ENCODE measurements at places on chromosomes 7 and 10. TPM values are rescaled to one million over a fixed set of nuclear protein-coding genes. Genes with fewer than 3 reads are reported as not detected.

DNA sequence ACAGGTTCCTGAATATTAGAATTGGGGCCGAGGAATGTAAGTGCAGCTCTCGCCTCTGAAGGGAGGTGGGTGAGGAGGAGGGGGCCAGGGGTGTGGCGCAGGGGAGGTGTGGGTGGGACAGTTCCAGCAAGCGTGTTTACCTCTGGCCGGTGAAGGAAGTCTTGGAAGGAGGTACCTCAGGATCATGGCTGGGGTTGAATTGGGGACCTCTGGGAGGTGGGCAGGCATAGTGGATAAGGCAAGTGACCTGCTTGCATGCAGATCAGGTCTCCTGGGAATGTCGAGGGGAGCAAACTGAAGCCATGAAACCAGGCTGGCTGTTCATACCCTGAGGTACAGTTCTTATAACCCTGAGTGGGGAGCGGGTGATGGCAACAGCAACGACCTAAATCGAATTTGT lies 2.0 kb downstream of the ZNF775 start:
- no peak overlapping the region for H3K4me3 ChIP-seq
- H3K27ac ChIP-seq: no peak overlapping the region
- H3K27me3 ChIP-seq: no peaks in the 10 kb centered on the region

- no peaks in the 10 kb centered on the region for H3K27me3 ChIP-seq
- peak overlapping the region; percentile 37 for H3K4me3 ChIP-seq
- H3K4me1 ChIP-seq: peaks cover 93% of the 10 kb centered on the region
- peak overlapping the region; percentile 93 for H3K27ac ChIP-seq
- no peak for DNase-seq
- peaks cover 20% of the 10 kb centered on the region for H3K36me3 ChIP-seq
Observed at GRCh38 chr7:50347693-50348092, 43.2 kb downstream of the IKZF1 start.

GRCh38 chr7:128997181-128997580 lies 57.7 kb downstream of the TNPO3 start:
- peaks cover 8% of the 10 kb centered on the region for H3K36me3 ChIP-seq
- no peak for DNase-seq
- no peaks in the 10 kb centered on the region for H3K4me1 ChIP-seq
- no peaks in the 10 kb centered on the region for H3K27me3 ChIP-seq

DNA sequence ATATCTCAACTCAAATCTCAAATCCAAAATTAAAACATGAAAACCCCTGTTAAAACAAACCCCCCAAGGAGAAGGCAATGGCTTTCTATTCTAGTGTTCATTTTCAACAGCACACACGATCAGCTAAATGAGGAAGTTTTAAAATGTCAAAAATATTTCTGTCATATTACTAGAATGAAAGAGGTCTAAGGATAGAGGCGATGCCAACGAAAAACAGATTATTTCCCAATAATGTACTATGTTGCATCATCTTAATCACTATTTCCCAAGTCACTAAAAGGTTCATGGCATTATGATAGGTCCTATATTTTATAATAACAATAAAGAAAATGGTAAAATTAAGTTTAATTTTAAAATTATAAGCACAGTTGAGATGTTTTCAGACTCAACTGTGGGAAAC lies 10.1 kb downstream of the CNOT4 start:
- H3K27me3 ChIP-seq: no peaks in the 10 kb centered on the region
- H3K36me3 ChIP-seq: no peaks in the 10 kb centered on the region
- no peak overlapping the region for H3K27ac ChIP-seq
- H3K4me3 ChIP-seq: no peak overlapping the region
- DNase-seq: no peak

GRCh38 chr10:8048281-8049008 lies 6.0 kb upstream of the GATA3 start:
- no peak overlapping the region for H3K27ac ChIP-seq
- H3K27me3 ChIP-seq: peaks cover 48% of the 10 kb centered on the region
- no peak overlapping the region for H3K4me3 ChIP-seq

- H3K27ac ChIP-seq: no peak overlapping the region
- no peaks in the 10 kb centered on the region for H3K27me3 ChIP-seq
- H3K4me3 ChIP-seq: no peak overlapping the region
- no peaks in the 10 kb centered on the region for H3K4me1 ChIP-seq
- peaks cover 74% of the 10 kb centered on the region for H3K36me3 ChIP-seq
Observed at GRCh38 chr10:59805014-59805413, 51.8 kb upstream of the MRLN start.

DNA sequence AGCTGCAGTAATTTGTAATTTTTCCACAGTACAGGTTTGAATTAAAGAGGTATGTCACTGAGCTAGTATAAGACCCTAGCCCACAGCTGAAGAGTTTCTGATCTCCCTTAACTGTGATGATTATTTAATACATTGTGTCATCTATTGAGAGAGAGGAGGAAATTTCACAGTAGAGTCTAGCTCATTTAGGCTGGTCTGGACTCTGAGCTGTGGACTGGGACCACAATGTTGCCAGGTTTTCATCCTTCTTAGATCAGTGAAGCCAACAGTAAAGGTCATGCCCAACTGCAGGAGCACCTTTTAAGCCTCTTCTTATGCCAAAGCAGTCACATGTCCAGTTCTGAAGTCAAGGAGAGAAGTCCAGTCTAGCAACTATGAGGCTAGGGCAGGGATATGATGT lies 8.9 kb downstream of the TES start:
- no peak overlapping the region for H3K4me3 ChIP-seq
- DNase-seq: no peak
- H3K27me3 ChIP-seq: no peaks in the 10 kb centered on the region

GRCh38 chr10:74453169-74453568 lies 302.1 kb downstream of the ADK start:
- H3K36me3 ChIP-seq: no peaks in the 10 kb centered on the region
- no peaks in the 10 kb centered on the region for H3K27me3 ChIP-seq
- no peak for DNase-seq
- no peak overlapping the region for H3K27ac ChIP-seq
- H3K4me1 ChIP-seq: no peaks in the 10 kb centered on the region

DNA sequence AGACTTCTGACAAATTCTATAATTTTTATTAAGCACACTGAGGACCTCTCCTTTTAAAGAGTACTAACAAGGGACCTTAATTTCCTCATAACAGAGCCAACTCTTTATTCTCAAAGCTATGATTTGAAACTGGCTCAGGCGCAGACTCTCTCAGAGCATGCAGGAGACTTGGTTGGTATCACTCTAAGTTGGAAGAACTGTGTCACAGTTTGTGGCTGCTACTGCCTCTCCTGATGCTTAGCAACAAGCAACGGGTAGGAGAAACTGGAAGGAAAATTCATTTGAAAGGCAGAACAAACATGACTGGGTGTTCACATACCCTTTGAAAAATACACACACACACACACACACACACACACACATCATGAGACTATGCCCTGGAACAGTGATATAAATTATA lies 33.3 kb downstream of the ENO4 start:
- no peaks in the 10 kb centered on the region for H3K4me1 ChIP-seq
- DNase-seq: no peak
- no peaks in the 10 kb centered on the region for H3K36me3 ChIP-seq
- H3K4me3 ChIP-seq: no peak overlapping the region

DNA sequence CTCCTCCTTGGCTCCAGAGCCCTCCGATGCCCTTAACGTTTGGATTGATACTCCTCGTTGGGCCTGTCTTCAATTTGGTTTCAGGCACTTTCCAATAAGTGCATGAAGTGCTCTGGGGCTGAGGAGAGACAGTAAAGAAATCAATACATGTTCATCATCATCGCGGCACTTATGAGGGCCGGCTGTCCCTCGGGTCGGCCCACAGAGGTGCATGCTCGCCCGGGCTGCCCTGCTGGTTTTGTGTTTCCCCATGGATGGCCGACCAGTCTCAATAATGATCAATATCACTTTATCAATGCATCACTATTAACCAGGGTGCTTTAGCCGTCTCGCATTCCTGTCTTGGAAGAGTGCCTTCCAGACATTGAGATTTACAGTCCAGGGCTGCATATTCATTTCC lies 154.2 kb downstream of the EBF3 start:
- H3K27ac ChIP-seq: no peak overlapping the region
- no peaks in the 10 kb centered on the region for H3K36me3 ChIP-seq
- no peaks in the 10 kb centered on the region for H3K27me3 ChIP-seq
- no peaks in the 10 kb centered on the region for H3K4me1 ChIP-seq
- no peak overlapping the region for H3K4me3 ChIP-seq

IFRD1 gene
- 250 TPM for total RNA-seq

DCLRE1A gene
- 4.3 TPM for total RNA-seq

ASB13 gene
- total RNA-seq: 18.3 TPM

NUTM2E gene
- 0.89 TPM for total RNA-seq

DOCK1 gene
- total RNA-seq: 0.27 TPM

UCMA gene
- not detected for total RNA-seq

SORBS1 gene
- 1.9 TPM for total RNA-seq

Measured in naive thymus-derived CD4-positive, alpha-beta T cell (primary cell).